ENCODE measurements at places on chromosomes 2 and 18.
A peak's percentile ranks its signal among the peaks of the same experiment; 100 is the strongest.

DNA sequence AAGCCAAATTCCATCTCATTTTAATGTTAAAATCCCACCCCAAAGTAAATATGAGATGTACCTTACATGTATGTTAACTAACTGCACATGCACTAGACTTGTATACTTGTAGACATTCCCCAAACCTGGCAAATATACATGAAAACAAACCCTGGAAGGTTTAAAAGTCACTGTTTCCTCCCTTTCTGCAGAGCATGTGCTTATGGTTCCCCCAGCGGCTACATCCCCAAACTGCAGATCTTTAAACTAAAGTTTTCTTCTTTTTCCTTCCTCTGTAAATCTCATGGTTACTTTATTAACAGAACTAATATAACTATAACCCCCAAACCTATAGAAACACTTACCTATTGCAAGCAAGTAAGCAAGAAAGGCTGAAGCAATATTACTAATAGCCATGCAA is 731.5 kb downstream of the LRP1B start:
- DNase-seq: peak; percentile 26

- DNase-seq: no peak
These were observed 27.3 kb upstream of the EPC2 start for GRCh38 chr2:148617219-148617618.

GRCh38 chr2:216302981-216303676 is 69.2 kb downstream of the MARCHF4 start:
- DNase-seq: peak; percentile 50

DNA sequence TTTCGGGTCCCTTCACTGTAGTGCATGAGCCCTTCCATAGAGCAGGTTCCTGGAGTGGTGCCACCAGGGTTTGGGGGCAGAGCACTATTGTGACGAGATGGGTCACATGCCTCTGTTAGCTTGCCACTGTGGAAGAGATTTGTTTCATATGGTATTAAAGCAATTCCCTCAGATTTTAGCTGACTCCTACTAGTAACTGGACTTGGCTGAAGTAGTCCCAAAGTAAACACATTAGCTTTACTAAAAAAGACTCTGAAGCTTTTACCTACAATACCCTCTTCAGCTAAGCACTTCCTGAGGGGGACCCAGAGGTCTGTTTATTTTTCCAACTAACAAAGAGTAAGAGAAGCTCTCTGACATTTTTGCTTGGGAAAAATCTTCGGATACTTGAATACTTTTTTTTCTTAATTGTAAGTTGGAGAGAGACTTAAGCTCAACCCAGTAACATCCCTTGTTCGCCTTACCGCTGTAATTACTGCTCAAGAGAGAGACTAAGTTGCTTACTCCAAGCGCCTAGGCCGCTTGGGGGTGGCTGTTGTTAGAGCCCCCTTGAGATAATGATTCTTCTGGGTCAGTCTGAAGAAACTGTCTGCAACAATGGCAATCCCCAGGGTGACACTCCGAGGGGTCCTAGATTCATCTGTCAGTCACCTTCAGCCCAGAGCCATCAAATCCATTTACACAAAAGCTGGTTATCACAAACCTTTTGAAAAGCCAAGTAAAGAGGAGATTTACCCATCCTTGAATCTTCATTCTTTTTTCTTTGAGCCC is 177.4 kb downstream of the FIGN start:
- no peak for DNase-seq

- peak; percentile 26 for DNase-seq
These were observed 1.1 kb downstream of the AFTPH start for GRCh38 chr2:64525317-64525613.

- no peak for DNase-seq
These were observed 505.4 kb upstream of the DDX18 start for GRCh38 chr2:117308861-117309770.

DNA sequence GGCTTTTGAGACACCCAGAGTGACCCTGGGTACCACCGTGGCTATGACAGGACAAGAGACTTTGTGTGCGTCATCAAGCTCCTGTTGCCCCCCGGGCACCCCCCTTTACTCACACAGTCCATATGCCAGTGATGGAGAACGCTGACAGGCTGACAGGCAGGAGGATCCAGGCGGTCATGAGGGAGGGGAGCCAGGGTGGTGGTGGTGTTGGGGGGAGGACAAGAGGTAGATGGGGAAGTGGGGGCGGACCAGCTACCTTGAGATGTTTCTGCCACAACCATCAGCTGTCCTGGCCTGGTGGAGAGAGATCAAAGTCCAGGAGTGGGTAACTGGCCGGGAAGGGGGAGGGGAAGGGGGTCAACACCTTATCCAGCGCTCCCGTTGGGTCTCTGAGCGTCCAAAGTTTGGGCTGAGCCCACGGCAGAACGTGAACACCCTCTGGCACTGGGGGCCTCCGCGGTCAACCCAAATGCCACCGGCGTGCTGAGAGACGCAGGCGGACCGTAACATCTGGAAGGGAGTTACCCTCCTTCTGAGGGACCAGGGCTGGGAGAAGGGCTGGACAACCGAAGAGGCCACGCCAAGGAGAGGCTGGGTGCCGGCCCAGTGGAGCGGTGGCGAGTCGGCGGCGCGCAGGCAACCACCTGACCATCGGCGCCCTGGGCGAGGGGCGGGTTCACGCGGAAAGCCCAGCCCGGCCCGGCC is 575 bp downstream of the TMEM150A start:
- peak; percentile 63 for DNase-seq

DNA sequence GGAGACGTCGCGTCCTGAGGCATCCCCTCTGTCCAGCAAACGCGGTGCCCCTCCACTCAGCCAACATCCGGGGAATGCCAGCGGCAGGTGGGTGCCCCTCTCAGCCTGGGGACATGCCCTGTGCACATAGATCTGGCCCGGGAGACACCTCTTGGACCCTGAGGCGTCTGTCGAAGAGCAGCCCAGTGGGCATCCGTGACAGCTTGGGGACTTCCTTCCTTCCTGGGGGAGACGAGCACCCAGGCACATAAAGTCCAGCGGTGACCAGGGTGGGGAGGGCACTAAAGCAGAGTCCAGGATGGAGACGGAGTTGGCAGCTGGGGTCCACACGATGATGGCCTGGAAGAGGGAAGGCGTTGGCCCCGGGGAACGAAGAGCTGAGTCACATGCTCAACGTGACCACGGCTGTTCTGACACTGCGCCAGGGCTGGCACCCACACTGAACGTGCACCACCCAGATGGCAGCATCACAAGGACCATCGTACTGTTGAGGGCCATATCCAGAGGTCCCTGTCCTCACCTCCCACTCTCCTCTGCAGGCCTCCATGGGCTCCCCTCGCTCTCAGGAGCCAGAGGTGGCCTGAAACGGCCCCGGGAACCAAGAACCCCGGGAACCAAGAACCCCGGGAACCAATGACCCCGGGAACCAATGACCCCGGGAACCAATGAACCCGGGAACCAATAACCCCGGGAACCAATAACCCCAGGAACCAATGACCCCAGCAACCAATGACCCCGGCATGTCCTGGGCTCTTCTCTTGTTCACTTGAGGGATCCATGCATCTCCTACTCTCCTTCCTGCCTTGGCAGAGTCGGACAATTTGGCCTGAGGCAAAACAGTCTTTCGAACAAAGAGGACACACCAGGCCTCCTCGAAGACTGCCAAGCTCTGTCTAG is 22.6 kb downstream of the HDAC4 start:
- no peak for DNase-seq

DNA sequence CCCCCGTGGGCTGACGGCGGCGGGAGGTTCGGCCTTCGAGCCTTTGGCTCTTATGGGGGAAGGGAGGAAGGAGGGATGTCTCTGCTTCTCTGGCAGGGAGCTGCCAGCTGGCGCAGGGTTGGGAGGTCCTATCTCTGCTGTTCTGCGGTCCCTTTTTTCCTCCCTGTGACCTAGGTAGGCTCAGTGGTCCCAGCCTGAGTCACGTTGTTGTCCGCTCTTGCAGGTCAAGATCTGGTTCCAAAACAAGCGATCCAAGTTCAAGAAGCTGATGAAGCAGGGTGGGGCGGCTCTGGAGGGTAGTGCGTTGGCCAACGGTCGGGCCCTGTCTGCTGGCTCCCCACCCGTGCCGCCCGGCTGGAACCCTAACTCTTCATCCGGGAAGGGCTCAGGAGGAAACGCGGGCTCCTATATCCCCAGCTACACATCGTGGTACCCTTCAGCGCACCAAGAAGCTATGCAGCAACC is 2.5 kb downstream of the DLX1 start:
- DNase-seq: peak; percentile 9

- DNase-seq: no peak
These were observed 4.5 kb downstream of the SMARCAL1 start for GRCh38 chr2:216416571-216417307.

- no peak for DNase-seq
These were observed at the start of gene TUBA4B for GRCh38 chr2:219252900-219253752. TSS of gene TUBA4B (plus strand) at chr2:219253243. CDS start at chr2:219253408, 165 bp downstream.

GRCh38 chr2:199488772-199489400 is 31.1 kb upstream of the SATB2 start:
- peak; percentile 74 for DNase-seq

GRCh38 chr2:33489835-33490431 is 13.5 kb downstream of the RASGRP3 start:
- DNase-seq: no peak

DNA sequence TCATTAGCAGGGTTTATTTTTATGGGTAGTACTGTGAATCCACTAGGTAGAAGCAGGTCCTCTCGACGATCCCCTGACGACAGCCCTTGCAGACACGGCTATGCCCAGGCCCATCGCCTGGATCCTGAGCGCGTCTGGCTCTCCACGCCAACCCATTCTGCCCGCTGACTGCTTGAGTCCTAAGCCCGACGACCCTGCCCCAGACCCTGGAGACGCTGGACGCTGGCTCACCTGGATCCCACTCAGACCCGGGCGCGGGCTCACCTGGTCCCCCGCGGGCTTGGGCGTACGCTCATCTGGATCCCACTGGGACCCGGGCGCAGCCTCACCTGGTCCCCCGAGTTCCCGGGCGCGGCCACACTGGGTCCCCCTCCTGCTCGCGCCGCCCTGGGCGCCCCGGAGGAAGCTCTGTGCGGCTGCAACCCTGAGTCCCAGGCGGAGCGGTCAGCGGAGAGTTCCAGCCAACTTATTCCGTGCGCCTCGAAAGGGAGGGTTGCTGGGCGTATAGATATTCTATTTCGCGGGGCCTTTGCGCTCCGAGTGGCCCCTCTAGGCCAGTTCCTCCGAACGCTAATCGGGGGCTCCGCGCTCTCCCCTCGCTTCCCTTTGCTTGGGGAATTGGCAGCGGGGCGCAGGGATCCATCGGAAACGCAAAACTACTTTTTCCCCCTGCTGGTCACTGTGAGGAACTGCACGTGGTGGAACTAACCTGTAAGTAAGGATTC is 22.4 kb upstream of the RMP24 start:
- peak; percentile 70 for DNase-seq

DNA sequence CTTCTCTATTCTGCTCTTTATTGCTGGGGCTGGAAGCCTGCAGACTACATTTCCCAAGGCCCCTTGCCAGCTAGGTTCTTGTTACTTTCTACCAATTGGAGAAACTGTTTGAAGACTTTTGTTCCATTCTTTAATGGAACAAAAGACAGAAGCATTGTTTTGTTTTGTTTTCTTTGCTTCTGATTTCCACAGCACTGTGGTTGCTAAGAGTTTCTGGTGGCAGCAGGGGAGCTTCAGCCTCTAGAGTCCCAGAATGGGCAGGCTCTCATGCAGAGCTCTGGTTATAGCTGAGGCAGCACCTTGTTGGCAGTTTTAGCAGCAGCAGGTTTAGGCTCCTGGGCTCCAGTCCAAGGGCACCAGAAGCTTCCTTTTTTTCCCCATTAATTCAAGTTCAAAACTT is 234.3 kb downstream of the ETAA1 start:
- DNase-seq: no peak

DNA sequence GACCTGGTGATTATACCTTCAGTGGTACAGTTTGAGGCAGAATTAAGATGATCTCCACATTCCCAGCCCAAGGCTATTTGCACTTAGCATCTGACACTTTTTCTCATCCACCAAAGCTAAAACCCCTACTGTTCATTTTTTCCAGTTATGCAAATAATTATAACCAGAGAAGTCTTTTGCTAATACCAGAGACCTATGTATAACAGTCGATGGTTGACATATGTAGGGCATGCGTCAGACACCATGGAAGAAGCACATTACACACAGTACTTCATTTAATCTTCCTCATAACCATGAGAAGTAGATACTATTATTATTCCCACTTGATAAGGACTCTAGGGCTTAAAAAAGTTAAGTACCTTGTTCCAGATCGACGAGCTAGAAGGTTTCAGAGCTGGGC is 36.5 kb downstream of the AP1S3 start:
- no peak for DNase-seq

DNA sequence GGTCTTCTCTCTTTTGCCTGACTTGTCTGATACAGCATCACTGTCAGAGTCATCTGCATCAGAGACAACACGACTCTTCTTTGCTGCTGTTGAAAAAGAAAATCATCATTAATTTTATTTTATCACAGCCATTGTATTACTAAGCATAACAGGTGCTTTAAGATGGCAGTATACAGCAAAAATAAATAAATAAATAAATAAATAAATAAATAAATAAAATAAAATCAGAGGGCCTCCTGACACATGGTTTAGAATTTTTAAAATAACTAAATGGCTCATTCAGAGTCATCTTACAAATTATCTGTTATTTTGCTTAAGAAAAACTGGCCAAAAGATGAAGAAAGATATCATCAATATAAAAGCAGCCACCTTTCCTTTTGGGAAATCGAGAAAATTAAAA is 22.8 kb downstream of the IWS1 start:
- no peak for DNase-seq

GRCh38 chr2:178397002-178397605 is 53.9 kb downstream of the PRKRA start:
- peak; percentile 71 for DNase-seq

DNA sequence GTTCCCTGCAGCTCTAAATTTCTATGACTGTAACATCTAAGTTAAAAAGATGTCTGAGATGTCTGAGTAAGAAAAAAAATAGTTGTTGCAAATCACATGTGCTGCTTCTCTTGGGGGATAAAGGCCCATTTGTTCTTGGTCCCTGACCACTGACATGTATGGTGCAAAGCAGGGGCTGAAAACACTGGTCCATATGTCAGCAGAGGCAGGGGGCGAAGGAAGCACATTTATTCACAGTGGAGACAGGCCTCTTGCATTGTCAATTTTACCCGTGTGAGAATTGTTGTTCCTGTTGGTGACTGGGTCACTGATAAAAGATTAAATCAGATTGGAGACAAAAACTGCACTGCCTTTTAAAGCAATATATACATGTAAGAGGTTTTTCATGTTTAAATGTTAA is 38.8 kb downstream of the PRKCE start:
- DNase-seq: no peak

DNA sequence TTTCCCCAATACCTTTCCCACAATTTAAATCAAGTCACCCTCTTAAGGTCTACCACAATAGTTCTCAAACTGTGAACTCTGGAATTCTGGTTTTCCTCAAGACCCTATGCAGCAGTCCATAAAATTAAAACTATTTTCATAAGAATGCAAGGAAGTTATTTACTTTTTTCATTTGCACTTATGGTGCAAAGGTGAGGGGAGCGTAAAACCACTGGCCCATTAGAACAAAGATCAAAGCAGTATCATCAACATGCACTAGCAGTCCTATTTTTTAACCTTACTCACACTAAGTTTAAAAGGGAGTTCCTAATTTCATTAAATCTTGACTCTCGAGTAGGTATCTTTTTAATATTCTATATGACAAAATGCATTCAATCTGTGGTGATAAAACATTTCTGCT is 85.3 kb downstream of the MEMO1 start:
- DNase-seq: no peak

- no peak for DNase-seq
These were observed 328.0 kb downstream of the TSN start for GRCh38 chr2:122083256-122084048.

- peak; percentile 58 for DNase-seq
These were observed 134.2 kb downstream of the DTNB start for GRCh38 chr2:25539136-25539535.

- no peak for DNase-seq
These were observed 159.3 kb upstream of the SERPINE2 start for GRCh38 chr2:224198436-224198835.

GRCh38 chr2:48717846-48718245 is 37.7 kb downstream of the LHCGR start:
- DNase-seq: no peak
